Fibroblast of skin of back (primary cell): ENCODE measurements at places on chromosomes 1 and 21.
A peak's percentile ranks its signal among the peaks of the same experiment; 100 is the strongest.

DNA sequence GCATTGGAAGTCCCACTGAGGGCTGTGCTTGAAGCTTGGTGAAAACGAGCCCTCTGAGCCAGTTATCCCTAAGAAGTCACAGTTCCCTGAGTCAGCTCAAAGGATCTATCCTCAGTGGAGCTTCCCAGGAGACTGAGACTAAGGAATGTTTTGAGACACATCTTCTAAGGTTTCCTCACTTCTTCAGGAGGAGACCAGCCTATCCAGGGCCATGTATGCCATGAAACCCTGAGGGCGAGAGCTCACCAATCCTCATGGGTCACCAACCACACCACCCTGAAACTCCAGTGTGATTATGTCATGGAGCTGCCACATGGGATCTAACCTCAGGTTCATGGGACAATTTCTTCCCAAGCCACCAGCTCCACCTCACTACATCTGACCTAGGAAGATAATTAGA lies 7.6 kb upstream of the TIE1 start:
- peak; percentile 28 for DNase-seq

GRCh38 chr21:45935628-45936027 lies 45.9 kb upstream of the COL6A1 start:
- DNase-seq = peak; percentile 42

GRCh38 chr1:9413071-9413876 lies 120.6 kb downstream of the SPSB1 start:
- DNase-seq = peak; percentile 97

GRCh38 chr1:91660708-91661107 lies 160.1 kb downstream of the CDC7 start:
- DNase-seq = no peak

- no peak for DNase-seq
These were observed 70.6 kb upstream of the DYNLT5 start for GRCh38 chr1:66681686-66682085.

- no peak for DNase-seq
These were observed 182.9 kb downstream of the AKT3 start for GRCh38 chr1:243667133-243667532.

GRCh38 chr1:223702735-223703667 lies 9.3 kb upstream of the CAPN2 start:
- DNase-seq = peak; percentile 88

DNA sequence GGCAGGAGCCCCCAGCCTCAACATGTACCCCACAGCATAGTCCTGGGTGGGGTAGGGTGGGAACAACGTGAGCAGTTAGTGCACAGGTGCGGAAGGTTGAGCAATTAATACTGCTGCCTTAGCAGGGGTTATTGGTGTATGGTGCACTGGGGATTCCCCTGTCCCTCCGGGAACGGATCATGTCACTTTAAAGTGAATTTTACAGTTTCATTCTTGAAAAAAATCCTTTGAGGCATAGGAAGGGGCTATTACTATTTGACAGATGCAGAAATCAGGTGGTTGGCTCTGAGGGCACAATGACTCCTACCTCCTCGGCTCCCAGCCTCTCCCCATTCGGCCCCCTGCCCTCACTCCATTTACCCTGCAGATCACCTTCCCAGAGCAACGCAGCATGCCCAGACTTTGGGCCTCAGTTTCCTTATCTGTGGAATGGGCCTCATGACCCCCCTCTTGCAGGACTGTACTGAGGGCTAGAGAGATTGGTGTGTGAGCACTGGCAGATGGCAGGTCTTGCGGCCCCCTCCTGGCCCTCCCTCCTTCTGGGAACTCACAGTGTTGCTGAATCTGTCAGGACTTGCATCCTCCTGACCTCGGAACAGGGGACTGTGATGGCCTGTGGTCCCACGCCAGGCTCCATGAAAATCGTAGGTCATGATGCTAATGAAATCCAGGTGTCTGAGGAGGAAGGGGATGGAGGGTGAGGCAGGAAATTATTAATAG lies 5.1 kb upstream of the MYBPH start:
- no peak for DNase-seq

- peak; percentile 47 for DNase-seq
These were observed 464.2 kb downstream of the DISC1 start for GRCh38 chr1:232090816-232091215.

- DNase-seq = no peak
These were observed 188.0 kb upstream of the C21orf91 start for GRCh38 chr21:18007121-18007520.

GRCh38 chr21:31425138-31425537 lies 81.1 kb upstream of the TIAM1 start:
- peak; percentile 13 for DNase-seq

- DNase-seq = peak; percentile 33
These were observed 28.9 kb downstream of the OBSCN start for GRCh38 chr1:228236744-228237143.

GRCh38 chr1:178599745-178600144 lies 86.8 kb downstream of the TEX35 start:
- DNase-seq = no peak
